ENCODE measurements at places on chromosomes 2 and 18.

DNA sequence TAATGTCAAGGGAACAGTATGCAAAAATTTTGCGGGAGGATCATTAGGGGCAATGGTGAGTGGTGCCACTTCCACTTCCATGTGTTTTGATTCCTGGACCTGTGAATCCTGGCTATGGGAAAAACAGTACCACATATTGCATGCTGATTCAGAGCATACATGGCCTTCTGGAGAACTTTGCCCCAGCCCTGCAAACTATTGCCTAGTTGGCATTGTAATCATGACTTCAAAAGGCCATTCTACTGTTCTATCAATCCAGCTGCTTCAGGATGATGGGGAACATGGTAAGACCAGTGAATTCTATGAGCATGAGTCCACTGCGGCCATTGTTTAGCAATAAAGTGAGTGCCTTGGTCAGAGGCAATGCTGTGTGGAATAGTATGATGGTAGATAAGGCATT, 75.3 kb upstream of the ZC3H15 start:
- no peak for DNase-seq

DNA sequence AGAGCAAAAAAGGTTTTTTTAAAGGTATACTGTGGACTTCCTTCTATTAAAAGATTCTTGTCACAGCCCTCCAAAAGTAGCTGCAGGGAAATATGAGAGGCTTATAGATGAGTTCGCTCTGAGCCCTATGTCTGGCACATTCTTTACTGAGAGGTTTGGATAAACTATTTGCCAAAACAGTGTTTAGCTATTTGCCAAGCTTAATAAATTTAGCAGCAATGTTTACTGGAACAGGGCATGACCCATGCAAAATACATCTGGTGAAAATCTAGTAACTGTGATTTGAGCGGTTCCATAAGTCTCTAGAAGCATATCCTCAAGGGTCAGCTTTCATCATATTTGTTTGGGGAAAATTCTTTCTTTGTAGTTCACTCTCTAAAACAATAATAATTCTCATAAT, 1696.7 kb upstream of the PIK3C3 start:
- DNase-seq: no peak

GRCh38 chr2:11071211-11071610, 84.1 kb upstream of the SLC66A3 start:
- DNase-seq: no peak

DNA sequence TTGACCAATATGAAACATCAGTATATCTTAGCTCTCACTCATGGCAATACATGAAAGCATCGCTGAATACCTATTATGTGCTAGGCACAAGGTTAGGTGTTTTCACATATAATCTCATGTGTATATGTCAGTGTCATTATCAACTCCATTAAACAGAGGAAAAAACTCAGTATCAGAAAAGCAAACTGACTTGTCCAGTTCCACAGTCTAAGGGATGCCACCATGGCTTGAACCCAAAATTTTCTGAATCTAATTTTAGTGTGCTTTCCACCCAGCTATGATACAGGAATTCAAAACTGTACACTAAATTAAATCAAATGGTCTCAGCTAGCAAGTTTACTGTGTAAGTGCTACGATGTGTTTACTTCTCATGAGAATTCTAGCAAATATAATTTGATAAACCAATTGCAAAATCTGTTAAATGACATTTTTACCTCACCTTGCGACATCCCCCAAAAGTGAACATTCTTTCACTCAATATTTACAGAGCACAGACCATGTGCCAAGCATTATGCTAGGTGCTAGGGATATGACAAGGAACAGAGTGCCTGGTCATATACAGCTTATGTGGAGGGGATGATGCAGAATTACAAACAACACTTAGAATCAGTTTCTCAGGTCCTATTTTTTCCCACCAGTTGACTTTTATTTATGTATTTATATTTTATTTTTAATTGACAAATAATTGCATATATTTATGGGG, 211.6 kb downstream of the PID1 start:
- no peak for DNase-seq

GRCh38 chr2:203080447-203081045, 65.9 kb downstream of the NBEAL1 start:
- DNase-seq: no peak

Data from NCI-H2081 (cell line).